EH (cell line): ENCODE measurements at places on chromosomes 3 and 15.

- DNase-seq = no peak
Measured at GRCh38 chr15:43111354-43111753, 5.5 kb upstream of the UBR1 start.

- no peak for DNase-seq
Measured at GRCh38 chr3:112348943-112349342, 16.0 kb downstream of the CD200 start.

GRCh38 chr3:84547971-84548970 lies 410.5 kb upstream of the CADM2 start:
- DNase-seq = no peak

- no peak for DNase-seq
Measured at GRCh38 chr3:14890476-14890875, 56.9 kb upstream of the NR2C2 start.

- DNase-seq = no peak
Measured at GRCh38 chr15:81168131-81168526, 28.6 kb upstream of the IL16 start.

GRCh38 chr15:24916305-24917009 lies 38.3 kb upstream of the SNRPN start:
- no peak for DNase-seq

- DNase-seq = no peak
Measured at GRCh38 chr15:81575436-81576123, 201.6 kb upstream of the TMC3 start.

DNA sequence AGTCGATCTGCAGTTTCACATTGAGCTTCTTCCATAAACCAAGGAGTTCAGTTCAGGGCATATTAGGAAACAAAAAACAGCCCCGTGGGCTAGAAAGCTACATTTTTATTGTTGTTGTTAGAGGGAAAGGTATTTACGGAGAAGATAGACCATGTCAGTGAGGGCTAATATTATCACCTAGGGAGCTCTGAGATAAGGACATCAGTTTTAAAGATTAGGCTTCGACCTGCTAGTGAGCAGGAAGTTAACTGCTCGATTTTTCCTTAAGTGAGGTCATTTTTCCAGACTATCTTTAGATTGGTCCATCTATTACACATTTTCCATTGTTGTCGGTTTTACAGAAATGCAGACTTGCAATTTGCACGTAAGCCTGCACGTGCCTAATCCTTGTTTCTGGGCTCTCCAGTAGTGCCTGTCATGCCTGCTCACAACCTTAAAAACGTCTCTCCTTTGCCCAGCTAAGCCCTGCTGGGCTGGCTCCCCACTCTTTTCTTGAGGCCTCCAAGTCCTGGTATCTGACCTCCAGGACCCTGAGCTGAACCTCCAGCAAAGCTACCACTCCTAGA lies 72.6 kb downstream of the MTHFS start:
- DNase-seq = no peak

DNA sequence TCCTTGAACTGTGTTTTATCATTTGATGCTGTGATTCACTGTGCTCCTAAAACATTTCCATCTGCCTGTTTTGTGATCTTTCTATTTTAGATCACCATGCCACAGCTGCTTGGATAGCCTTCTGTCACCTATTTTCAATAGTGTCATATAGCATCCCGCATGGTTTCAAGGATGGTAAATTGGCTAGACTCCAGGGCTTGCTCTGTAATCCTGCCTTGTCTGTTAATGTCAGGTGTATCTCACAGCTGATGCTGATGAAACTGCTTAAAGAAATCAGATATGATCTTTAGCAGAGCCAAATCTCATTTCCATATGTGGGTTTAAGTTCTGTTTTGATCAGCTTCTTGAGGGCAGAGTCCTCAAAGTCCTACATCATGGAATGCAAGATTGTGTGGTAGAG lies 182.2 kb downstream of the UBE2E2 start:
- no peak for DNase-seq
